ENCODE measurements at places on chromosomes 2 and 18.

DNA sequence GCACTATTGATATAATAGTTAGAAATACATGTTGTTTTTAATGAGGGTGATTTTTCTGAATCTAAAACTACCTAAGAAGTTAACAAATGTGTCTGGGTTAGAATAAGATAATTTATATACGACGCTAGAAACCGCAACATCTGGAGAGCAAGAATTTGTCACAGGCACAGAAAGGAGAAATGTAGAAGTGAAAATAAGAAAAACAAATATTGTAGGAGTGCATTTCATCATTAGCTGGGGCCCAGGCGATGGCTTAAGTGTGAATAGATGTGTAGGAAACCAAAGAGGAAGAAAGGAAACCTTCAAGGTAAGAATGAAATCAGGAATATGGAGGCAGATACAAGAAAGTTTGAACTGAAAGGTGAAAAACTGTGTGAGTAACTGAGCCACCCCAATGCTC, 90.3 kb downstream of the LRP2 start:
- DNase-seq, result no peak

DNA sequence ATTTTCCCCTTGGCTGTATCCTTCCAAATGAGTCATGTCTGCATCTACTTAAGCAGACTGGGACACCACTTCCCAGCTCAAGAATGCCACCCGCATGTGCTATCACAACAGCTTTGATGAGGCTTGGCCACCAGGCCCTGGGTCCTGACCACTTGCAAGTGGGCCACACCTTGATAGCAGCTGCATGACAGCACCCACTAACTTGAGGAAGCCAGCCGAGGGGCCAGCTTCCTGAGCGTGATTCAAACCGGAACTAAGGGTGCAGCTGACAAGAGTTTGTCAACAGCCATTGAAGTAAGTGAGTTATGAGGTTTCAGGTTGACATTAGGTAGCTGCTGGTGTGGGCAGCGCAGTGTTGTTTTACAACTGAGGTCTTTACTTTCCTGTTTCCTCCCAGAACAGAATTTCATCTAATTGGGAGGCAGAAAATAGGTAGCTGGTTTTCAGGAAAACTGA, 54.4 kb downstream of the EPHA4 start:
- DNase-seq, result peak; percentile 57

GRCh38 chr2:39874236-39874635, 95.2 kb upstream of the THUMPD2 start:
- no peak for DNase-seq

GRCh38 chr2:203789618-203790017, 78.0 kb upstream of the CTLA4 start:
- DNase-seq, result no peak

Data from CD4-positive, alpha-beta T cell (primary cell).